ENCODE measurements at places on chromosomes 13 and 19.

- DNase-seq = no peak
Observed at GRCh38 chr13:103605546-103606326, 539.5 kb upstream of the SLC10A2 start.

- no peak for DNase-seq
Observed at GRCh38 chr19:47487551-47488515, 3.8 kb upstream of the KPTN start.

- DNase-seq = no peak
Observed at GRCh38 chr19:11268783-11269267, 6.5 kb upstream of the DOCK6 start.

GRCh38 chr13:110341445-110342244 is 34.6 kb downstream of the COL4A2 start:
- no peak for DNase-seq

GRCh38 chr13:113965968-113966884 is 7.7 kb downstream of the C13orf46 start:
- no peak for DNase-seq

DNA sequence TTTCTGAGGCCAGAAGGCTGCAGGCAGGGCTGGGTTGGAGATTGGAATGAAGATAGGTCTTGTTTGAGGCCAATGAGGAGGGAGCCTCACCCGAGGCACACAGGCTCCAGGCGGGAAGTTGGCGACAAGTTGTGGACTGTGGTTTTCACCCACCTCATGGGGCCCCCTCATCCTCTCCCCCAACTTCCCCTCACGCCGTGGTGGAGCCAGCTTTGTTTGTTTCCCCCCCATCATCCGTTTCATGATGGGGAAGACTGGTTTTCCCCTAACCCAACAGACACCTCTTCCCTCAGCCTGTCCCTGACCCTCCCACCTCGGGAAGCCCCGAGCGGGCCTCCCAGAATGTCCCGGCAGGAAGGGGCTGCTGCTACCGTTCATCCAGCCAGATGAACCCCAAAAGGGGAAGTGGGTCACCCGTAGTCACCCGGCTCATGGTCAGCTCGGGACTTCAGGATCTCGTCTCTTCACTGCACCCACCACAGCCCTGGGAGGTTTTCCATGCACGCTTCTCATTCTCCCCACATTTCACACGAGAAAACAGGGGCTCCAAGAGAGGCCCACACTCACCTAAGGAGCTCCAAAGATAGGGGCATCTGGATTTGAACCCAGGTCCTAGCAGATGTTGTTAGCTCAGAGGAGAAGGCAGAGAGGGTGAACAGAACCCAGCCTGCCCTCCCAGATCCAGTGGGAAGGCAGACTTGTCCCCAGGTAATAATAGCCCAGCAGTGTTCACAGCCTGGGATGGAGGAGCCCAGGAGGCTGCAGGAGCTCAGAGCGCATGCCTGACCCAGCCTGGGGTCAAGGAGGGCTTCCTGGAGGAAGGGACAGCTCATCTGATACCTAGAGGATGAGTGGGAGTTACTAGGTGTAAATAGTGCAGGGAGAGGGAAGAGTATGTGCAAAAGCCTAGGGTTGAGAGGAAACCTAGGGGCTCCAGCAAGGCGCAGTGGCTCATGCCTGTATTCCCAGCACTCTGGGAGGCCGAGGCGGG is 23.5 kb downstream of the CEACAM16 start:
- no peak for DNase-seq

- no peak for DNase-seq
Observed at GRCh38 chr19:19444681-19445155, 39.2 kb downstream of the GATAD2A start.

- DNase-seq = no peak
Observed at GRCh38 chr19:19860756-19861390, 4.8 kb upstream of the ZNF253 start.

GRCh38 chr13:23744315-23744714 is 144.9 kb downstream of the MIPEP start:
- DNase-seq = no peak

DNA sequence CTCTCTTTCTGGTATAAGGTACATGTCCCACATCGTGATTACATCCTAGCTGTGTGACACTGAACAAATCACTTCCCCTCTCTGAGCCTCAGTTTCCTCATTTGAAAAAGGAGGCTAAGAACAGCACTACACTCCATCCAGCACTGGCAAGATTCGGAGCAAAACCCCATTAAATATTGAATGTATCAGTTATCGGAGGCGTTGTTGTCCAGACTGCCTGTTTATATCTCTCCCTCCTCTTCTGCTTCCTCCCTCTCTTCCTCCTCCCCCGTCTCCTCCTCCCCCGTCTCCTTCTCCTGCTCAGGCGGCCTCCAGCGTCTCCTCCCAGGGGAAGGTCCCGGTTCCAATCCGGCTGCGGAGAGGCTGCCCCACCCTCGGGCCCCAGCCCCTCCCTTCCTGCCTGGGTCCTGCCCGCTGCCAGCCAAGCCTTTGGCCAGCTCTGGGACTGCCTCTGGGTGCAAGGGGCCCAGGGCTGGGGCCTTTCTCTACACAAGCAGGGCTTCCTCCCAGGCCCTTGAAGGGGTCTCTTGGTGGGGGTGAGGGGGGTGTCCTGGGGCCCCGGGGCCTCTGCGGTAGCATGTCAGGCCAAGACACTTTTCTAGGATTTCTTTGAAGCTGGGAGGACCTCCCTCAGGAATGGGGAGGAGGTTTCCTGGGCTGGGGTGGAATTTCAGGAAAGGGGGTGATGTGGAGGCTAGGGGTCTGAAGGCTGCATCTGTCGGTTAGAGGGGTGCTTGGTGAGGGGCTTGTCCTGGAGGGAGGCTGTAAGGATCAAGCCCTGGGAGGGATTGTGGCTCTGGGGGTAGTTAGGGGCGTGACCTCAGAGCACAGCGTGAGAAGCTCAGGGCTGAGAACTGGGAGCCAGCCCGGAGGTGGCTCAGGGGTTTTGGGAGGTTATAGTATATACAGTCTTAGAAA is 1.9 kb downstream of the RRAS start:
- DNase-seq = peak; percentile 51

- no peak for DNase-seq
Observed at GRCh38 chr19:9709305-9709704, 34.4 kb upstream of the ZNF562 start.

GRCh38 chr13:44120043-44120442 is 240.3 kb downstream of the LACC1 start:
- DNase-seq = no peak

GRCh38 chr13:81990652-81991051 is 1649.7 kb upstream of the SPRY2 start:
- no peak for DNase-seq

DNA sequence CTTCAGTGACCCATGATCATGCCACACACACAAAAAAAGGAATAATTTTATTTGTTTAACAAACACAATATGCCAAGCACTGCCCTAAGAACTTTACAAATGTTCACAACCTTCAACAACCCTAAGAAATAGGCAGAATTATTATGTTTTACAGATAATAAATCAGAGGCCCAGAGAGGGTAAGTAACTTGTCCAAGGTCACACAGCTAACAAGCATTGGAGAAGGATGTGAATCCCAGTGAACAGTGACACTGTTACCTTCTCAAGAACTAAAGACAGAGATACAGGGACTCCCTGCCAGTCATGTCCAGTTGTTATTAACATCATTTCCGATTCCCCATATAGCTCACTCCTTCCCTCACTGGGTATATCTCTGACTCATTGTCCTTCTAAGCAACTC is 13.6 kb downstream of the CEACAM20 start:
- no peak for DNase-seq

GRCh38 chr19:7981199-7981598 is 24.2 kb downstream of the ELAVL1 start:
- no peak for DNase-seq

DNA sequence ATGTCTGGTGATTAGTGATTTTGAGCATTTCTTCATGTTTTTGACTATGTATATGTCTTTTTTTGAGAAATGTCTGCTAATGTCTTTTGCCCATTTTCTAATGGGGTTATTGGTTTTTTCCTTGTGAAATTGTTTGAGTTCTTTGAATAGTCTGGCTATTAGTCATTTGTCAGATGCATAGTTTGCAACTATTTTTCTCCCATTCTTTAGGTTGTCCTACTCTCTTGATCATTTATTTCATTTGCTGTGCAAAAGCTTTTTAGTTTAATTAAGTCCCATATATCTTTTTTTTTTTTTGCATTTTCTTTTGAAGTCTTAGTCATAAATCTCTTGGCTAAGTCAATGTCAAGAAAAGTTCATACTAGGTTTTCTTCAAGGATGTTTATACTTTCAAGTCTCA is 449.8 kb downstream of the DACH1 start:
- DNase-seq = no peak

DNA sequence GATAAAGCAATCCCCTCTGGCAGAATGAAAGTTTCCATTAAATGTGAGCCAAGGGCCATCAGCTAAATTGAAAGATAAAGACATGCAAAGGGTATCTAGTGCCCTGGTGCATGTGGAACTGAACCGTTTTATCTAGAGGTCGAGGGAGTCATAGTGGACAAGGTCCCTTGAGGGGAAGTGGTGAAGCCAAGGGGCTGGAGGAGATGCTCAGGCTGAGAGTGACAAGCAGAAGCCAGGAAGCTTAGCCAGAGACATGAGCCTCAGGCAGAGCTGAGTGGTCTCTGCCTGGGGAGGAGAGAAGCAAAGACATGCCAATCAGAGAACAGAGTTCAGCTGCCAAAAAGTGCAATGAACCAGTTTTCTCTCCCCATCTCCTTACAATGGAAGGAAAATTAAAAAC is 68.1 kb upstream of the SLC10A2 start:
- no peak for DNase-seq

DNA sequence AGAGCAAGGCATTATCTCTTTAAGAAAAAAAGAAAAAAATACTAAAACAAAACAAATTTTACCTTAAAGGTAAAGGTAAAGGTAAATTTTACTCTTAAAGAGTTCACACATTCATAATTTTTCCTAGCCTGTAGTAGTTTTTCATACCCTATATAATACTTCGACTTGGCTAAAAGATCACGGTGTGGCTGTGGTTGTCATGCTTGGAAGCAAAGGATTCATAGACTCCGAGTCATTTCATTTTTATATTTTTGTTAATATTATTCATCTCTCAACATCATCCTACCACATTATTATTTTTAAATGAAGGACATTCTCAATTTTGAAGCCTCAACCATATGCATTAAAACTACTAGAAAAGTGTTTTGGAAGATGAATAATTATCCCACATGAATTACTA is 52.7 kb downstream of the PIBF1 start:
- no peak for DNase-seq

DNA sequence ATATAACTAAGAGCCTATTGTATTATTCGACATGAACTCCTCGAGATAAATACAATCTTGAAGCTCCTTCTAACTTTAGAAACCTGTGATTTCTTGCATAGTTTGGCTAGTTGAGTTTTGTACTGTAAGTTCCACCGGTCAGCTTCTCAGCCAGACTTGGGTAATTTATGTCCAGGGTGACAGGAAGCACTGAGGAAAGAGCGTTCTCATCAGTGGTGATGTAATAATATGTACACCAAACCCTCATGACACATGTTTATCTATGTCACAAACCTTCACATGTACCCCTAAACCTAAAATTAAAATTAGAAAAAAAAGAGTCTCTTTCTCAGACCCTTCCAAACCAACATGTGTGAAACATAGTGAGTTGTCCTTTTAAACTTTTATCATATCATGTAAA is 205.7 kb downstream of the KCNRG start:
- DNase-seq = no peak

GRCh38 chr19:7349961-7350711 is 1.4 kb downstream of the ARHGEF18 start:
- no peak for DNase-seq

- DNase-seq = no peak
Observed at GRCh38 chr13:50910485-50910805, 854 bp downstream of the RNASEH2B start.

DNA sequence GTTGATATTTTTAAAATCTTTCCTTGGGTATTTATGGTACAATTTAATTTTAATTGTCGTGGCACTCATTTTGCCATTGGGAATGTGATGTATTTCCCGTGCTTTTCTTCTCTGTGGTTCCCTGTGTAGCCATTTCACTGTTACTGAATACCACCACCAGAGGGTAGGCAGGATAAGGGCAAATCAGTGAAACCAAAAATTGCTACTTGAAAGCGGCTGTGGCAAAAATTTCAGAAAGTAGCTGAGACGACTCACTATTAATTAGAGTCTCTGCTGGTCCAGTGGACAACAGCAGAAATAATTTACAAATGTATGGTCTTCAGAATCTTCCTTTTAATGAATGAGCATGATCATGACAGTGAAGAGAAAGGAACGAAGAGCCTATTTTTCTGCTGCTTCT is 34.4 kb upstream of the MIR17HG start:
- DNase-seq = no peak

- DNase-seq = no peak
Observed at GRCh38 chr13:51793570-51794271, 10.2 kb downstream of the DHRS12 start.

DNA sequence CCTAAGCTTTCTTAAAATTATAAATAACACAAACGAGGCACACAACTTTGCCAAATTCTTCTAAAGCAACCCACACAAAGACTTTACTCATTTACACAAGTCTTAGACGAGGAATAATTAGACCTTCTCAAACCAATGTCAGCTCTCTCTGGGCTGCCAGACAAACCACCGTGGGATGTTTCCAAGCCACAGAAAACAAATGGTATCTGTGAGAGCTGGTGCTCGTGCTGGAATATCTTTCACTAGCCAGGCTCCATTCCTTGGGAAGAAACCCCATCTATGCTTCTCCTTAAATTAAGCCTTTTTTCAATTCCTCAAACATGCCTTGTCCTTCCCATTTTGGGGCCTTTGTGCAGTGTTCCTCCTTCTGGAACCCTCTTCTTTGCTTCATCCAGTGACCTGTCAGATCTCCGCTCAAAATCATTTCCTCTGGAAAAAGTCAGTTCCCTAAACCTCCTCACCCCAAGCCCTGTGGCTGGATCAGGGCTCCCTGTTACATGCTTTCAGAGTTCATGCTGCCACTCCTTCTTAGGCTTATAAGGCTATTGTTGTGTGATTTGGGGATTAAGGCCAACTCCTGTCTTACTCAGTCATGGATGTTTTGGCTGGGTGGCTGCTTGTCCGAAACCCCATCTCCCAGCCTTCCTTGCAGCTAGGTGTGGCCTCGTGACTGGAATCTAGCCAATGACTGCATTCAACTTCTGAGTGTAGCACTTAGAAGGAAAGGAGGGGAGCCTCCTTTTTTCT is 64.2 kb upstream of the GTF2F2 start:
- DNase-seq = peak; percentile 19

Measured in AG09319 (cell line).